ENCODE measurements at places on chromosomes 7 and 10. TPM values are rescaled to one million over a fixed set of nuclear protein-coding genes. Genes with fewer than 3 reads are reported as not detected.

CHCHD3 gene
- 75.7 TPM for total RNA-seq

- no peak for DNase-seq
Observed at GRCh38 chr7:115038158-115038557, 116.3 kb downstream of the MDFIC start.

GRCh38 chr10:77548157-77548556 lies 89.5 kb downstream of the KCNMA1 start:
- no peak for DNase-seq

- no peak for DNase-seq
Observed at GRCh38 chr10:122342293-122343134, 32.0 kb upstream of the PLEKHA1 start.

DNA sequence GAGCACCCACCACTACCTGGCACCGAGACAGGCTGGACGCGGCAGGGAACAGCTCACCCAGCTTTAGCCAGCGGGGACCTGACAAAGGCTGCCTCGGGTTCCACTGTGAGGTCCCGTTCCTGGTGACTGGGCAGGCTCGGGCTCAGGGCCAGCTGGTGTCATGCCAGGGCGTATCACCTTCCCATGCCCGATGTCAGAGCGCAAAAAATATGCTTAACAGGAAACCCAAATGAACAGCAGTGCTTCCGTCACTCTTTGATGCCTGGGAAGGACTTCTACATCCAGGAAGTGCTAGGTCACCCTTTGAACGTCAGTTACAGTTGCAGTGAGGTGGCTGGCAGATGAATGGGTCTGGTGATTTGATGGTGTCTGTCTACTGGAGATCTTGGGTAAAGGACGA lies 106.0 kb downstream of the ADARB2 start:
- no peak for DNase-seq

DNA sequence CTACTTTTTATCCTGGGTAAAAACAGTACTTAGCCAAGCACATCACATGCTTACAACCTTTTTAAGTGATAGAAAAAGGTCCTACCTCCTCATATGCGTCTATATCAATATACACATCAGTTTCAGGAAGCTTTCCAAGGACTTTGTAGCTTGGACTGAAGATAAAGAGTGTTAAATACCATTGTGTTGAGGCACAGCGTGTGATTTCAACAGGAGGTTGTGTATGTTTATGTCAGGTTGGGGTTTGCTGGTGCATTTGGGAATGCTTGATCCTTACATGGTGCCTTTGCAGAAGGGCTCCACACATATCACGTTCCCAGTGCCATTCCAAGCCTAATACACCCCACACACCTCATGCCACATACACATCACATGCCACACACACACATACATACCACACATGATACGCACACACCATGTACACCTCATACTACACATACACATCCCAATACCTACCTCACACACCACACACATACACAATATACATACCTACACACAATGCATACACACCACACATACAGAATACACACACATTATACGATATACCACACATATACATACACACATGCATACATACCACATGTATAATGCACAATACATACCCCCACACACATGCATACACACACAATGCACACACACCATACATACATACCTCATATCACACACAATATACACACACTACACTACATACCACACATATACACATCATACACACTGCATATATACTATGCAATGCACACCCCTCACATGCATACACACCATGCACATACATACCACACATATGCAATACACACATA lies 33.1 kb downstream of the PSMC2 start:
- no peak for DNase-seq

DNA sequence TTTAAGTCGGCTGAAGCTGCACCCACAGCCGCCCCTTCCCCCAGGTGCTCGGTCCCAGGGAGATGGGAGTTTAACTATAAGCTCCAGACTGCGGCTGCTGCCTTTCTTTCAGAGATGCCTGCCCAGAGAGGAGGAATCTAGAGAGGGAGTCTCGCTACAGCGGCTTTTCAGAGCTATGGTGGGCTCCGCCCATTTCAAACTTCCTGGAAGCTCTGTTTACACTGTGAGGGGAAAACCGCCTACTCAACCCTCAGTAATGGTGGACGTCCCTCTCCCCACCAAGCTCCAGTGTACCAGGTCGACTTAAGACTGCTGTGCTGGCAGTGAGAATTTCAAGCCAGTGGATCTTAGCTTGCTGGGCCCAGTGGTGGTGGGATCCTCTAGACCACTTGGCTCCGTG lies 135.4 kb downstream of the CXCL12 start:
- no peak for DNase-seq

GRCh38 chr7:130144312-130145171 lies 60.7 kb downstream of the TMEM209 start:
- DNase-seq, result peak; percentile 77

DNA sequence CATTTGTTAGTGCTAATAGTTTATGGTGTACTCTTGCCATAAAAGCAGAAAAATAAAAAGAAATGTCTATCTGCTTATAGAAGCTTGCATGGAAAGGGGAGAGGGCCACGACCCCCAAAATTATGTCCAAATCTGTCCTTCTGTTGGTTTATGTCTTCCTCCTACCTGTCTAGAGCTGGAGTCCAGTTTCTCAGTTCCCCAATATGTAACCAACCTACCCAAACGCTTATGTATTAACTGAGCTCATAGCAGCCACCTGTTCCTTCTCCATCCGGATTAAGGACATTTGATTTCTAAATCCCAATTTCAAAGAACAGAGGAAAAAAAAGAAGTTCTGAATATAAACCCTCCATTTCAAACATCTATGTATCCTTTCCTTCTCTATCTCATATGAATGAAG lies 30.3 kb upstream of the TPK1 start:
- DNase-seq, result no peak

DNA sequence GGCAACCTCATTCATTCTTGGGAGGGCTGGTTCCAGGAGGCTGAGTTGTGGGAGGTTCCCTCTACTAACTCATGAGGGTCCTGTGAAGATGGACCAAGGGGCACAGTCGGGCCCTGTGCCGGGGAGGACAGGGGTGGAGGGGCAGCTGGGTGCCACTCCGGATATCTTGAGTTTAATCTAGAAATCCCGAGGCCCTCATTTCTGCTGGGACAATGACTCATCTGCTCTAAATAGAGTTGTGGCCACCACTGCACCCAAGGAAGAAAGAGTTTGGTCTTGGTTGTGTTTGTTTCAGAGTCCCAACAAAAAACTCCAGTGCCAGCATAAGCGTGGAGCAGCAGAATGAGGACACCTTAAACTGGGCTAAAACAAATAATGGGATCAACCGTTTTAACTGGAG lies 82.4 kb downstream of the EBF3 start:
- DNase-seq, result no peak

DNA sequence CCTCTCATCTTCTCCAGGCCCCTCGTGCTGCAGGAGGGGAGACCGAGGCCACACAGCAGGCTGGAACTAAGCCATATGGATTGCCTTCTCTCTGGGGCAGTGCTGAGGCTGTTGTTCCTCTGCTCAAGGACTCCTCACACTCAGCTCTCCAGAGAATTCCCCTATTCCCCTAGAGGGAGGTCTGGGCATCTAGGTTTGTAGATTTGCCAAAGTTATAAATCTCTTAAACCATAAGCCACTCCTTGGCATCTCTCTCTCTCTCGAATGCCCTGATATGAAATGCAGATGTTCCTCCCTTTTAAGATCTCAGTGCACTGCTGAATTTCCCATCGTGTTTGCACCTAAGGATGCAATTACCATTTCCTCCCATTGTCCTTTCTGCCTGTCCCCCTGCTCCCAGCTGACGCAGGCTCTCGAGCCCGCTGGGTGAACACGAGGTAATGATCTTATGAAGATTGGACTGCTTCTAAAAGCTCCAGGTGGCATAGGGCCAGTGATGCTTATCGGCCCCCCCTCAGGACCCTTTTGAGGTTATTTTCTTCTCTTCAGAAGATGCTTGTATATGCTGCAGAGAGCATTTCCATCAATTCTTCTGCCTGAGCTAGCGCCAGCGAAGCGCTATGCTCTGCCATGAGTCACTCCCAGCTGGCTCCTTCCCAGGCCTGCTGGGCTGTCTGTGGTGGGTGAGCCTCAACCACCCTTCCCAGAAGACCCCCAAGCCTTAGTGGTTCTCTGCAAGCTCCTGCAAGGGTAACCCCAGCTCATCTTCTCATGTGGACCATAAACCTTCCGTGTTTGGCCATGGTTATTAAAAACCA lies 41.6 kb upstream of the AQP1 start:
- no peak for DNase-seq

MINDY4 gene
- total RNA-seq, result 3.8 TPM

TAS2R41 gene
- total RNA-seq, result not detected

NEUROG3 gene
- not detected for total RNA-seq

CALML3 gene
- not detected for total RNA-seq

GRCh38 chr7:95318501-95319100 lies 5.7 kb downstream of the PON1 start:
- no peak for DNase-seq

GRCh38 chr10:49407552-49408137 lies 11.8 kb upstream of the DRGX start:
- peak; percentile 9 for DNase-seq

DNA sequence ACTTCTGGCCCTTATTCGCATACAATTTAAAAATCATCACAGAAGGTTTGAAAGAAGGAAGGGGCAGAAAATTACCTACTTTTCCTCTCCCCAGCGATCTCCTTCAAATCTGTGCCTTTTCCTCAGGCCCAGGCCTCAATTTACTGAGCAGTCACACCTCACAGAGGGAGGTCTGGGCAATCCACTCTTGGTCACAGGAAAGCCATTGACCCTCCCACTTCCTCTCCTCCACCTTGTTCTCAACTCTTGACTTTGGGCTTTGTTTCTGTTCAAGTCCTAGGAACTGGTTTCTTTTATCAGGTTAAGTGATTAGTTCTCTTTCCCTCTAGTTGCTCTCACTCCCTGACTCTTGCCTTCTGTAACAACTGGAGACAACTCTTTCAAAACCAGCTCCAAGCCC lies 37.0 kb upstream of the ATRNL1 start:
- no peak for DNase-seq

DNA sequence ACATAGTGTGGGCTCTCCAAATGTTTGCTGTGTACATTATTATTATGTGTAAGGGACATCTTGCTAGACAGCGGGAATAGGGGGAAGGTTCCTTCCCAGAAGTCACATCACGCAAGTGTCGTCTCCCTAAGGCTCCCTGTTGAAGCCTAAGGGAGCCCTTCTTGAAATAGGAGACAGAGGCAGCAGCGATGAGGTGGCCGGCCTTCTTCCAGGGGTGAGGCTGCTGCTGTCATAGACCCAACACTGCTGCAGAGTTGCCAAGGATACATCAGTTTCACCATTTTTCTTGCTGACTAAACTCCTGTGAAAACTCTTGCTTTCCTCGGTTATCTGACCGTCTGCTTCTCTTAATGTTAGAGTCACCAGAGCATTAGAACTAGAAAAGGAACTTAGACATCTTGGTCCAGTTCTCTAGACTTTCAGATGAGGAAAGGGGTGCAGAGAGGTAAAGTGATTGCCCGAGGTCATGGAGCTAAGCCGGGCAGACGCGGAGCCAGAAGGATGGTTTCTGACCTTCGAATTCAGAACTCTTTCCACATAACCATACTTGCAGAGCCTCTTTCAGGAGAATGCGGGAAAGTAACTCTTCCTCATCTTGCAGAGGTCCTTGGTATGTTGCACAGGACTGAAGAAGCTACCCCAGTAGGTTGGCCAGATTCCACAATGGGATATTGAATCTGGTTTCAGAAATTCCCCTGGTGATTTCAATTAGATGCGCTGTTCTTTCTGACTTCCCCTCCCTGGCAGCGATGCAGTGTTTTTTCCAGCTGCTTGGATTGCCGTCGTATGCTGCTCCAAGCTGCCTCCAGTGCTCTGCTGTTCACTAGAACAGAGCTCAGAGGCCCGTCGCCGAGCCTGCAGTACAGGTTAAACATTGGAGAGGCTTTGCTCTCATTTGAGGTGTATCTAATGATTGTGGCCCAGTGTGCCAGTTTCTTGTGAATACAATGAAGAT lies 217.1 kb downstream of the CAMK1D start:
- no peak for DNase-seq

GRCh38 chr7:130069978-130070860 lies at the start of gene KLHDC10:
Gene KLHDC10, plus strand, starts transcription at chr7:130070534. Its CDS starts 110 bp downstream, at chr7:130070644.
- DNase-seq, result peak; percentile 93

- no peak for DNase-seq
Observed at GRCh38 chr7:121278120-121279021, 50.4 kb upstream of the WNT16 start.

RSPH10B2 gene
- total RNA-seq, result 0.07 TPM

GRCh38 chr7:80213814-80214213 lies 79.2 kb downstream of the GNAI1 start:
- peak; percentile 60 for DNase-seq

- no peak for DNase-seq
Observed at GRCh38 chr7:157020514-157021070, 10.1 kb upstream of the MNX1 start.

PNLIPRP3 gene
- not detected for total RNA-seq

SMURF1 gene
- total RNA-seq, result 26.9 TPM

DNA sequence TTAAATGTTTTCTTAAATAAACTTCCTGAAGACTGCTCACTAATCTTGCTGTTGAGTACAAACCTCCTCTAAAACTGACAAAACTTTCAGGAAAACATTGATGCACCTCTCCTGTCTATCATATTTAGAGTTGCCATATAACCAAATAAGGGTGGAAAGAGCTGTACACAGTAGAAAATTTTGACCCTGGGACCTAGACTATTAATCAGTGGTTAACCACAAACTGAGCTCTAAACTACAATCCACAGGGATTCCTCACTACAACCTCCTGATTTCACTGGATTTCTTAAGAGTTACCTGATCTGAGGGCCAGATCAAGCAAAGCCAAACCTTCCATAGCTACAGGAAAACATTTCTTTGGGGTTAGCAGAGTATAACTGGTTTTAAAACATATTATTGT lies 39.9 kb upstream of the WNT16 start:
- peak; percentile 56 for DNase-seq

UFSP1 gene
- total RNA-seq, result 4.3 TPM

GRCh38 chr7:2758673-2759616 lies 70.9 kb downstream of the AMZ1 start:
- DNase-seq, result no peak

ZNF425 gene
- 0.87 TPM for total RNA-seq

DNA sequence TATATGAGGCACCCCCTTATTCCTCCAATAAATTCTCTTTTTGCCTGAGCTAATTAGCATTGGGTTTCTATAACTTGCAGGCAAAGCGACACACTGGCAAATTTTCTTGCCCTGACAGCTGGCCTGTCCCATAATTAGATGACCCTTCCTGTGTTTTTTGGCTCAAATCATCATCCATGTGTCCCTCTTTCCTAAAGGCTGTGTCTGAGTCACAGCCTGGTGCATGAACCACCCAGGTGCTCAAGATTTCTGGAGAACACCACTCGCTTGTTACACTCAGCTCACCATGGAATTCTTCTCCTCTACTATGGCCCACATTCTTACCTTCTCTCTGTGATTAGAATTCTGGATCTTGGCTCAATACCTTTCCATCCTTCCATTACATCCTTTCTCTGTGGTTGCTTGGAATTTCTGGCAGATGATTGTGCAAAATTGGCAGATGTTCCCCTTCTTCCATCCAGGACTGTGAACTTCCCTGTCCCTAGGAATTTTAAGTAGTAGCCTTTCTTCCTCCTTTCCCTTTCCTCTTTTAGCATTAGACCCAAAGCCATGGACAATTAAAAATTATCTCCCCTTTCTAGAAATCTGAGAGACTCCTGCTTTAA lies 116.0 kb upstream of the ANKRD1 start:
- DNase-seq, result no peak

Measured in epithelial cell of proximal tubule (primary cell).